ENCODE measurements at places on chromosomes 11 and 22. TPM values are rescaled to one million over a fixed set of nuclear protein-coding genes. Genes with fewer than 3 reads are reported as not detected.

The LIF gene
- 10.7 TPM for total RNA-seq

DNA sequence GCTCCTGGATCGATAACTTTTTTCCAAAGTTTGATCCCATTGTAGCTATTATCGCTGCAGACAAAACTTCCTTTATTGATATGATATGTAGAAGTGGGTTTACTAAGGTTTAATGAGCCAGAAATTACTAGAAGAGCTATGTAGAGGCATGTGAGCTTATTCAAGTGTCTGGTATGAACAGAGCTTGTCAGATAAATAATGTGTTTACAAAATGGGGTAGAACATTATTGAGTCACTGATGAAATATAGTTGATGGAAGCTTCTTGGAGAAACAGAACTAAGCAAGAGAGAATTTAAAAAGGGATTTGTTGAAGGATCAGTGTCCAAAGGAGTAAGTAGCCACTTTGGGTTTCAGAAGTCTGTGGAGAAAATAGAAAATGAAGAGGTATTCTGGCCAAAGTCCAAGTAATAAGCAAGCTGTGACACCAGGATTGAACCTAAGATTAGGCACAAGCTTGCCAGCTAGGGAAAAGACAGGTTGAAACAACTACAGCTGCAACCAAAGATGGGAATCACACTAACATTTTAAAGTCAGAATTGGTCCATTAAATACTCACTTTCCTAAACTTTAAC is 104.3 kb downstream of the MAML2 start:
- H3K4me1 ChIP-seq, result peaks cover 8% of the 10 kb centered on the region
- H3K27me3 ChIP-seq, result no peaks in the 10 kb centered on the region
- no peak for DNase-seq
- H3K27ac ChIP-seq, result no peak overlapping the region
- no peaks in the 10 kb centered on the region for H3K36me3 ChIP-seq

DNA sequence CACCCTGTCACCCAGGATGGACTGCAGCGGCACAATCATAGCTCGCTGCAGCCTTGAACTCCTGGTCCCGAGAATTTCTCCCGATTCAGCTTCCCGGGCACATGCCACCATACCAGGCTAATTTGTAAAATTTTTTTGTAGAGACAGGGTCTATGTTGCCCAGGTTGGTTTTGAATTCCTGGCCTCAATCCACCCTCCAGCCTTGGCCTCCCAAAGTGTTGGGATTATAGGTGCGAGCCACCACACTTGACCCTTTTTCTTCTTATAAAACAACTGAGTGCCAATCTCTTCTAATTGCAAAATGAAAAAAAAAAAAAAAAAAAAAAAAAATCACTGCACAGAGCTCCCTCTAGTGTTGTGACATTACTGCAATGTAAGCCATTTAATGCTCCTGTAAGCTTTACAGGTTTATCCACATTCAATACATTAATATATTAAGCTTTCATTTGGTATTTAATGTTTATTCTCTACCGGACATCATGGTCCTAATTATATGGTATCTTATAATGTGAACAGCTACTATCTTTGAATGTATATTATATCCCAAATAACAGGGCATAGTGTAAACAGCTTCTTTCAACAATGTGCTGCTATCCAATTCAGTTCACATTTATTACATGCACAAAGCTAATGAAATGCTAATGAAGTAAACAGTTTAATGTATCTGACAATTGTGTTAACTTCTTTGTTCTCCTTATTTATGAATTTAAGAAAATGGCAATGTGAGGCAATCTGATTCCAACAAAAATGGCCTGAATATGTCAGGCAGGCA is 44.6 kb downstream of the COPB1 start:
- H3K27me3 ChIP-seq, result no peaks in the 10 kb centered on the region
- DNase-seq, result peak; percentile 33
- no peaks in the 10 kb centered on the region for H3K36me3 ChIP-seq
- H3K4me3 ChIP-seq, result no peak overlapping the region

- no peak for DNase-seq
- H3K36me3 ChIP-seq, result no peaks in the 10 kb centered on the region
- no peak overlapping the region for H3K27ac ChIP-seq
- no peaks in the 10 kb centered on the region for H3K27me3 ChIP-seq
Measured at GRCh38 chr11:6650980-6651379, 4.6 kb downstream of the DCHS1 start.

GRCh38 chr22:18063306-18063705 is 14.5 kb upstream of the PEX26 start:
- H3K27me3 ChIP-seq, result no peaks in the 10 kb centered on the region
- H3K4me3 ChIP-seq, result no peak overlapping the region
- no peaks in the 10 kb centered on the region for H3K36me3 ChIP-seq
- no peak overlapping the region for H3K27ac ChIP-seq
- DNase-seq, result no peak

DNA sequence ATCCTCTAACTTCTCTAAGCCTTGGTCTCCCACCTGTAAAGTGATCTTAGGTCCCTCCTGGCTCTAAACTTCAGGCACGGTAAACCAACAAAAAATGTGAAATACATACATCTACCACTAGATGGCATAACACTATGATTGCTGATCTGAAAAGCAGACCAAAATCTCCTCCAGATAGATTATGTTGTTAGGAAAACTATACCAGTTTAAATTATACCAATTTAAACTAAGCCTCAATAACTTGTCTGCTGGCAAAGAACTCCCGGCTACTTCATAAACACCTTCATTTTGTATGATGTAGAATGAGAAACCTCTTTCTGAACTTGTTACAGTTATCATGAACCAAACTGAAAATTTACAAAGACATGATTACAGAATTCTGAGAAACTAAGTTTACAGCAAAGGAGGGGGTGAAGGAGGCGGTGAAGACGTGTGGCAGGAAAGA is 85.9 kb downstream of the SBF2 start:
- no peaks in the 10 kb centered on the region for H3K27me3 ChIP-seq
- no peaks in the 10 kb centered on the region for H3K4me1 ChIP-seq
- no peak for DNase-seq

DNA sequence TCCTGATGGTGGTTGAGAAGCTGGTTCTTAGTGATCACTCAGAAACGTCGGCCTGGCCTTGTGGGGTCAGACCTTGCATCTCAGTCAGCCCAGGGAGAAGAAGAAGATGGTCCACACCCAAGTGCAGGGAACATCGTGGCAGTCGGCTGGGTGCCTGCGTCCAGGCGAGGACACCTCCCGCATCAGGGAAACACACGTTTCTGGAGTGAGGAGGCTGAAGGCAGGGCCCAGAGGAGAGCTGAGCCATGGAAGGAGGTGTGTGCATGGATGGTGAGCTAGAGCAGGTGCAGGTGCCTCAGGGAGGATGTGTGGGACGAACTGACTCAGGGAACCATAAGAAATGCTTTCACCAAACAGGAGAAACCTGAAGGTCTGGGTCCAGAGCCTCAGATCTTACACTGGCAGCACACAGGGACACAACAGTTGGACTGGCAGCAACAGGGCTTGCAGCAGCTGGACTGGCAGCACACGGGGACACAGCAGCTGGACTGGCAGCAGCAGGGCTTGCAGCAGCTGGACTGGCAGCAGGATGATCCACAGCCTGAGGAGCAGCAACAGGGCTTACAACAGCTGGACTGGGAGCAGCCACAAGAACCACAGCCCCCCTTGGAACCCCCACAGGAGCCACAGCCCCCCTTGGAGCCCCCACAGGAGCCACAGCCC is 632 bp downstream of the KRTAP5-2 start:
- no peak overlapping the region for H3K4me3 ChIP-seq
- no peaks in the 10 kb centered on the region for H3K4me1 ChIP-seq
- no peak overlapping the region for H3K27ac ChIP-seq
- H3K27me3 ChIP-seq, result no peaks in the 10 kb centered on the region
- DNase-seq, result no peak

GRCh38 chr22:26671317-26672059 is 14.1 kb downstream of the MIAT start:
- peaks cover 22% of the 10 kb centered on the region for H3K4me1 ChIP-seq
- H3K36me3 ChIP-seq, result no peaks in the 10 kb centered on the region
- H3K4me3 ChIP-seq, result no peak overlapping the region
- H3K27ac ChIP-seq, result peak overlapping the region; percentile 93
- H3K27me3 ChIP-seq, result no peaks in the 10 kb centered on the region
- DNase-seq, result no peak

DNA sequence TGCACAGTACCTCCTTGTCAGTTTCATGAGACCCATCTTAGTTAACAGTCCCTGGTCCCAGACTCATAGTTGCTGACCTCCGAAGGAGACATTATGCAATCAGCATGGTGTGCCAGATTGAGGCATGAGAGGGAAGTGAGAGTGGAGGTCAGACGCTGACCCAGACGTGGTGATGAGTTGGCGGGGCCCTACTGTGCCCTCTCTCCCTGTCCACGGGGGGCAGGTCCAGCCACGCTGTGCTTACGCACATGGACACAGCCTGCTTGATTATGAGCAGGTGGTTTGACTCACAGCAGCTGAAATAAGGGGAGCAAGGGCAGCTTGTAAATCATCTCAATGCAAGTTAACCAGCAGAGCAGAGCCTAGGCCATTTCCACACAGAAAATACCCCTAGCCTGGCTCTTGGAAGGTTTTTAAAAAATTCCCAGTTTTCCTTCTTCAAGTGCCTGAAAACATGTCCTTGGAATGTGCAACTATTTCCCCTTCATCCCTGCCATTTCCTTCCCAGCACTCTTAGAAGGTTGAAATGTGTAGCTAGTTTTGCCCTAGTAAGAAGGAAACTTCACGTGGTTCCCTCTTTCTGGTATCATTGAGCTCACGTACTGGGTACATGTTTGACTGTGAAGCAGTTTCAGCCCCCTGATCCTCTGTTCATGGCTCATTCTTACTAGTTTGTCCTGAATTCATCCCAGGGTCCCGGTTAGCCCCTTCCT is 122.6 kb upstream of the SORL1-AS1 start:
- H3K4me1 ChIP-seq, result peaks cover 8% of the 10 kb centered on the region
- H3K27me3 ChIP-seq, result no peaks in the 10 kb centered on the region
- DNase-seq, result no peak
- H3K27ac ChIP-seq, result peak overlapping the region; percentile 29
- no peaks in the 10 kb centered on the region for H3K36me3 ChIP-seq

DNA sequence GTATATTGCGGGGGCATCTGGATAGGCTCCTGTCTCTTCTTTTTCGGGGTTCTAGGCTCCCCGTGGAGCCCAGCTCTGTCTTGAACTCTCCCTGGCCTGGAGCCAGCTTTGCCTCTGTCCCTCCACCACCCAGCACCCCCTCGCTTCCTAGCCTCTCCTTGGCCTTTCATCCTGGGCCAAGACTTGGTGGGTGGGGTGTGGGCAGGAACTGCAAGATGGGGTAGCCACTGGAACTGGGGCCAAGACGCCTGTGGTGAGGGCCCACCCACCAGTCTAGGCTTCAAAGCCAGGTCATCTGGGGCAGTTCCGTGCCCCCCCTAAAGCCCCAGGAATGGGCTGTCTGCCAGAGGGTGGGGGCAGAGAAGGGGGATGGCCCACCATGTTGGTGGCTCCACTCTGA is 1.7 kb upstream of the CRYBB1 start:
- H3K27me3 ChIP-seq, result no peaks in the 10 kb centered on the region
- no peak overlapping the region for H3K27ac ChIP-seq
- no peaks in the 10 kb centered on the region for H3K36me3 ChIP-seq
- H3K4me3 ChIP-seq, result no peak overlapping the region
- H3K4me1 ChIP-seq, result no peaks in the 10 kb centered on the region

DNA sequence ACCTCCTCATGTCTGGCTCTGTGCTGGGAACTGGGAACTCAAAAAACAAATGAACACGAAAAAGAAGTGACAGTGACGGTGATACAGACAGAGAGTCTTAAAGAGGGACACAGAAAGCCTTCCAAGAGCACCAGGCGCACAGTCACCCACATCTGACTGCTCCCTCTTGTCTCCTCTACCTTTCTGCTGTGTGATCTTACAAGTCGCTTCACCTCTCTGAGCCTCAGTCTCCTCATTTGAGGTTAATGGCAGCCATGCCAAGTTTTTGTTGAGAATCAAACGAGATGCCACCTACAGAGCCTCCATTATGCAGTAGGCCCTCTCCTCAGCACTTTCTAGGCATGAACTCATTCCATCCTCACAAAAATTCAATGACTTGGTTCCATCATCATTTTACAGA is 3.7 kb downstream of the LRRC32 start:
- H3K36me3 ChIP-seq, result no peaks in the 10 kb centered on the region
- DNase-seq, result no peak
- no peaks in the 10 kb centered on the region for H3K27me3 ChIP-seq
- peak overlapping the region; percentile 81 for H3K27ac ChIP-seq
- H3K4me3 ChIP-seq, result peak overlapping the region; percentile 81

DNA sequence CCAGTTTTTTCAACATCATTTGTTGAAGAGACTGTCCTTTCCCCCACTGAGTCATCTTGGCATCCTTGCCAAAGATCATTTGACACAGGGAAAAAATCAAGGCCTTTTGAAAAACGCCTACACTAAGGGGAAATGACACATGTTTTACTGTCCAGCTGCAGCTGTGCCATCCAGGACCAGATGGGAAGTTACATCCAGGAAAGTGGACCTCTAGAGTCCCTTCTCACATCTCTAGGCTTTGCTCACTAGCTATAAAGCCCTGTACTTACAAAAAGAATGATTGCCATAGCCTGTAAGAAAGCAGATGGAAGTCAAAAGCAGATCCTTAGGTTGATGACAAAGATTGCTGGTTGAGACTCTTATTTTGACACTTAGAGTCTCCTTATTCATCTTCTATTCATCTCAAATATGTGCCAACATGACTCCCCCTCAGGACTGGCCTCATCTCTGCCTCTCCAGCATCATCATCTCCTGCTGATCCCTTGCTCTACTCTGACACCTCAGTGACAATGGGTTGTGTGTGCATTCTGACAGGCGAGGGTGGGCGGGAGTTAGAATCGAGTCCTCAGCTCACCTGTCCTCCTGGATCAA is 22.8 kb downstream of the OSBP2 start:
- no peak for DNase-seq
- no peaks in the 10 kb centered on the region for H3K27me3 ChIP-seq
- no peaks in the 10 kb centered on the region for H3K4me1 ChIP-seq
- H3K36me3 ChIP-seq, result no peaks in the 10 kb centered on the region
- H3K4me3 ChIP-seq, result no peak overlapping the region
